Activated CD8-positive, alpha-beta memory T cell treated with anti-CD3 and anti-CD28 coated beads for 48 hours (primary cell): ENCODE measurements at places on chromosomes 12 and 14.

DNA sequence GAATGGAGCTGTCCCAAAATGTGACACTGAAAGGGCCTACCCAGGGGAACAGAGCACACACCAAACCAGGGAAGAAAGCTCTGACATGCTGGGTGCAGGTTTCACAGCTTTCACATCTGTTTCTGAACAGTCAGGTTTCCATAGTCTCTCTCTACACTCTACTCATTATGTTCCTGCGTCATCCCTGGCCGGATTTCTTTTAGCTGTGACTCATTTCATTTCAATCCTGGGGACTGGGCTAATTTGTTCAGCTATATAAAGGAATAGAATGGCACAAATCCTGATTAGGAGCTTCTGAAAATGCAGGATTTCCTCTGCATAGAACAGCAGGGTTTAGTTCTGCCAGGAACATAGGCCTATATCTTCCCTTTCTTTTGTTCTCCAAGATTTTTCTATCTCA lies 649.8 kb downstream of the RPS29 start:
- DNase-seq, result no peak

- no peak for DNase-seq
Observed at GRCh38 chr12:40515041-40515816, 177.0 kb upstream of the CNTN1 start.

- no peak for DNase-seq
Observed at GRCh38 chr12:48813465-48814261, 4.6 kb upstream of the CACNB3 start.

DNA sequence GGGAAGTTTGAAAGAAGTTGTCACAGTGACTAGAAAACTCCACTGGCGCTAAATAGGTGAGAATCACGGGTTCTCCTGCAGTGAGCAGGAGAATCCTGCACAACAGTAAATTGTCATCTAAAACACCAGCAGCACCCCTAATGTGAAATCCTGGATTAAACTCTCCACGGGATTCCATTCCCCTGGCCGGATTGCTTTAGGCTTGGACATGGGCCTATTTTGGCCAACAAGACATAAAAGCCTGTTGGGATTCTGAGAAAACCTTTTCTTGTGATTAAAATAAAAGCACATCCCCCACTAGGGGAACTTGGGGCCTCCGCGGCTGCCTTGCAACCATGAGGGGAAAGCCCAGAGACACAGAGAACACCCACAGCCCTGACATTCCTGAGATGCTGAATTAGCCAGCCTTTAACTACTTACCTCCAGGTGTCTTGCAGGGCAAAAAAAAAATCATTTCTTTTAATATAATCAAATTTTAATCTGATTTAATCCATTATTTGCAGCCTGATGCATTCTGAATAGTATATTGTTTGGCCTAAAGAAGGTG lies 21.0 kb upstream of the TSPAN11 start:
- DNase-seq, result no peak

DNA sequence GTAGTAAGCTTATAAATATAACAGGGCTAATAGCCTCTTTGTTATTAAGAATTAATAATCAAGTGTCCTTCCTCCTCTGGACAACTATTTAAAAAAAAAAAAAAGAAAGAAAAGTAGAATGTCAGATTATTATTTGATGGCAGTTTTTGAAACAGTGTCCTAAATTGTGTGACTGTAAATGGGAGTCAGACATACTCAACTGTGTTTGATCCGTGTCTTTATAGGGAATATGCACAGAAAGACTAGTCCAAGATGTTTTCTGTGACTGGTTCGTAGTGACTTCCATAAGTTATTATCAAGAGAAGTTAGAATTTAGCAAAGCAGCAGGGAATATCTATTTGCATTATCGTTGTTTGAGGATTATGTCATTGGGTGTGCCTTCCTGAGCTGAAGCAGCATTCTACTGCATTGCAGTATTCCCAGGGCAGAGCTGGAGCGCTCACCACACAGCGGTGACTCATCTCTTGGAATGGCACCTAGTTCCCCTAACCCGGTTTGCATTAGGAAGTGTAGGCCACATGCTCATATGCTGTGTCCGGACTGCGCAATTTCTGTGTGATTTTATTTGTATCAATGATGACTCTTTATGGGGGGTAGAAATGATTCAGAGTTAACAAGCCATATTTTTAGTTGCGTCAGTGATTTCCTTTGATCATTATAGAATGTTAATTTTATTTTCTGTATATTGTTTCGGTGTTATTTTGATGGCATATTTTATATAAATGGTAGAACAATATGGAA lies 7.9 kb downstream of the DYNC1H1 start:
- DNase-seq, result no peak

DNA sequence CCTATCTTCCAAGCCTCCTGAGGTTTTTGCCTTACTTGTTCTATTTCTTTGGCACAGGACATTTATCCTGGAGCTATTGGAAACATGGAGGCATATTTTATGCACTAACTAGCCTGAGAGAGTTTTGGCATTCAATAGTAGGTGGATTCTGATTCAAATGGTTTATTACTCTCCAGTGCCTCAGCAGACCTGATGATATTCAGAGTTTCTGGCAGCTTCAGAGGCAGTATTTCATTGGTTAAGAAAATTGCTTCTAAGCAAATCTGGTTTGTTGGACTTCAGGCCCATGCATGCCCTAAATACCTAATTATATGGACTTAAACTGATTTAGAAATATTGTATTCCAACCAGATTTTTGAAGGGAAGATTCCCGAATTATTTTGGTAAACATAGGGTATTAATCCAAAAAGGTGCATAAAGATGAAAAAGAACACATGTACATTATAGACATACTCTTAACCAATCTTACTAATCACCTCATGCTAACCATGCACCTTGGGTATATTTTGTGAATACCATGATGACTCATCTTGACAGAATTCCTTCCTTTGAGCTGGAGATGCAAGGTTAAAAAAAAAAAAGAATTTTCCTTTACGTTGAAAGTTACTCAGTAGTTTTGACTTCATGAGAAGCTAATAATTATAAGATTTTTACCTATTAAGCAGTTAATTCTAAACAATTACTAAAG lies 44.3 kb upstream of the KTN1 start:
- DNase-seq, result no peak

- DNase-seq, result no peak
Observed at GRCh38 chr12:95857799-95858198, 953 bp upstream of the SNRPF start.

GRCh38 chr14:90517076-90517841 lies 120.4 kb downstream of the CALM1 start:
- no peak for DNase-seq

GRCh38 chr12:29159661-29160060 lies 10.6 kb downstream of the FAR2 start:
- DNase-seq, result no peak

DNA sequence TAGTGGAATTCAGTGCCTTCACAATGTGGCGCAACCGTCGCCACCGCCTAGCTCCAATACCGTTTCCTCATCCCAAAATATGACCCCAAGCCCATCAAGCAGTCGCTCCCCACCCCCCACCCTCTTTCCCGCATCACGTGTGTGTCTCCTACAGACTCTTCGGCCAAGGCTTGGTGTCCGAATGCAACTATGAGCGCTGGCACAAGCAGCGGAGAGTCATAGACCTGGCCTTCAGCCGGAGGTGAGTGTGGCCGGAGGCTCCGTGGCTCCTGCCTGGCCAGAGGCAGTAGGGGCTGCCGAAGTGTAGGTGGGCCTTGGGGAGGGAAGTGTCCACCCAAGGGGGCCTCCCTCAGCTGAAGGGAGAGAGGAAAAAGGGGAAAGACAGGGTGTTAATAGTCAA lies 15.8 kb downstream of the CYP46A1 start:
- DNase-seq, result no peak

- DNase-seq, result no peak
Observed at GRCh38 chr12:81439344-81439743, 319.8 kb downstream of the PPFIA2 start.

DNA sequence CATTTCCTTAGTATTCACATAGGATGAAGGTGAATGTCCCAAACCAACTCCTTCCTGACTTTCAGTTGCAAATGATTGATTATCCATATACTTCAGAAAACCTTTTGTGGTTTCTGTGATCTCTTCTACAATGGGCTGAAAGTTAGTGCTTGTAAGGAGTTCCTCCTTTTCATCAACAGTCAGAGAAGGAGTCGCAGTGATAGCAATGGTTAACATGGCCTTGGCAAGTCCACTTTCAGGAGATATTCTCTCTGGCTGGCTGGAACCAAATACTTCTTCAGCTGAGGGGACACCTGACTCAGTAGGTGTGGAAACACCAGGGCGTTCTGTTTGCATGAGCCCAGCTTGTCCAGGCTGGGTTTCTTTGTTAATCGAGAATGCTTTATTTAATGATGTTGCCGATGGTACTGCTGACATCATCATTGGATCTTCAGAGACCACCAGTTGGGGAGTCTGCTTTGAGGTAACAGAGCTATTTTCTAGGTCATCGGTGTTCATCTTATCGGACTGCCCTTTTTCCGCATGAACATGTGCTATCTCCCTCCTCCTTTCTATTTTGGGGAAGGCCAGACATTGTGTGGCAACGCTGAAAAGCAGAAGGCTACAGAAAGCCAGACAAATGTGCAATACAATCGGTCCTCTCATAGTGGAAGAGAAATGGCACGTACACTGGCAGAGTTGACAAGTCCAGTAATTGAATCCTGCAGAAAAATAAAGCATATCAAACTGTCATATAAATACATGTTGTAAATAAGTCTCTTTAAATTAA lies 13.1 kb downstream of the ARMH4 start:
- DNase-seq, result no peak

- no peak for DNase-seq
Observed at GRCh38 chr12:90253136-90253535, 544.5 kb upstream of the ATP2B1 start.

GRCh38 chr14:81991998-81992397 lies 458.3 kb upstream of the SEL1L start:
- no peak for DNase-seq

- no peak for DNase-seq
Observed at GRCh38 chr12:14418451-14418890, 53.0 kb downstream of the ATF7IP start.

DNA sequence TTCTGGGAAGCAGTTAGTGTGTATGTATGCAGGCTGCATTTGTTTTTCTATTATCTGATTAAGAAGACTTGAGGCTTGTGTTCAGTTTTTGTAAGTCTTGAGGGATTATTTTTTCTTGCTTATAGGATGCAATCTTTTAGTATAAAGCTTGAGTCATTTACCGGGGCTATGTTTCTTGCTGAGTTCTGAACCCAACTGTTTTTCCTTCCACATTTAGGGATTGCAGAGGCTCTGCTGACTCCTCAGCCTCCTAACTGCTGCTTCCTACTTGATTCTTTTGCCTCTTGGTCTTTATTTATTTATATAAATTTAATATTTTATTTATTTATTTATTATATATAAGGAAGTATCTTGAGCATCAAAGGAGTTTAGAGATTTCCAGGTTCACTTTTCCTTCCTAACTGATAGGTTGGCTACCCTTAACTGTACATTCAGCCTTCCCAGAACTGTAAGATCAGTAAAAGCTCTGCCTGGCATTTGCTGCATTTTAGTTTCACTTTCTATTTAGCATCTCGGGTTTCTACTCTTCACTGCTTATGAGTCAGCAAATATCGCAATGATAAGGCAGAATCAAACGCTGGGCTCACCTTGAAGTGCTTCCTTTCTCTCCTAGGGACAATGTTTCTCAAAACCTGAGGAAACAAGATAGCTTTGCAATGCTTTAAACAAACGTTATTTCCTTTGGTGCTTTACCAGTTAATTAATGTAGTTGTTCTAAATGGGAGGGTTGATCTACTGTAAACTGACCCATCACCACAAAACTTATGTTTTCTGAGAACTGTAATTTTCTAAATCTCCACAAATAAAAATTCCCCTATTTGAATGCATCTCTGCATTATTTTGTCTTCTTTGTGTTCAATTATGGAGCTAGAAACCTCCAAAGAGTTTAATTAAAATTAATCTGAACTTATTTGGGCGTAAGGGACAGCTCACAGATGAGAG lies 1183.7 kb upstream of the TMEM132C start:
- no peak for DNase-seq

- no peak for DNase-seq
Observed at GRCh38 chr14:101233021-101233366, 328.3 kb upstream of the DIO3 start.

DNA sequence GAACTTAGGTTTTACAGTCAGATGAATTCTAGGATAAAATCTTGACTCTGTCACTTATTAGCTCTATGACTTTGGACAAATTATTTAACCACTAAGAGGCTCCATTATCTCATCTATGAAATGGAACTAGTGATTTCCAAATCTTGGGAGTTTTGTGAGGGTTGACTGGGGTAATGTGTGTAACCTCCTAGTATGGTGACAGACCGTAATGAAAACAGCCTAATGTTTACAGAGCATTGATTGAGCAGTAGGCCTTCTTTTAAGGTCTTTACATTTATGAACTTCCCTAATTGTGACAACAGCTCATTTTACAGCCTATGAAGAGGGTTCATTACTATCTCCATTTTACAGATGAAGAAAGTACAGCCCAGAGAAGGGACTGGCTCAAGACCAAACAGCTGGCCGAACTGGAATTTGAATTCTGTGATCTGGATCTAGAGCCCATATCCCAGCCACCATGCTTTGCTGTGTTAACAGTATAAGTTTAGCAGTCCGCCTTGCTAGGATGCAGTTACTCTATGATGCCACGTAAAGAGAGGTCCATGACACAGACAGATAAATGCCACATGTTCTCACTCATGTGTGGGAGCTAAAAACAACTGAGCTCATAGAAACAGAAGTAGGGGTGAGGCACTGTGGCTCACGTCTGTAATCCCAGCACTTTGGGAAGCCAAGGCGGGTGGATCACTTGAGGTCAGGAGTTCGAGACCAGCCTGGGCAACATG lies 9.1 kb upstream of the FBXL14 start:
- DNase-seq, result no peak
